ENCODE measurements at places on chromosomes 2 and 18.
A peak's percentile ranks its signal among the peaks of the same experiment; 100 is the strongest.

DNA sequence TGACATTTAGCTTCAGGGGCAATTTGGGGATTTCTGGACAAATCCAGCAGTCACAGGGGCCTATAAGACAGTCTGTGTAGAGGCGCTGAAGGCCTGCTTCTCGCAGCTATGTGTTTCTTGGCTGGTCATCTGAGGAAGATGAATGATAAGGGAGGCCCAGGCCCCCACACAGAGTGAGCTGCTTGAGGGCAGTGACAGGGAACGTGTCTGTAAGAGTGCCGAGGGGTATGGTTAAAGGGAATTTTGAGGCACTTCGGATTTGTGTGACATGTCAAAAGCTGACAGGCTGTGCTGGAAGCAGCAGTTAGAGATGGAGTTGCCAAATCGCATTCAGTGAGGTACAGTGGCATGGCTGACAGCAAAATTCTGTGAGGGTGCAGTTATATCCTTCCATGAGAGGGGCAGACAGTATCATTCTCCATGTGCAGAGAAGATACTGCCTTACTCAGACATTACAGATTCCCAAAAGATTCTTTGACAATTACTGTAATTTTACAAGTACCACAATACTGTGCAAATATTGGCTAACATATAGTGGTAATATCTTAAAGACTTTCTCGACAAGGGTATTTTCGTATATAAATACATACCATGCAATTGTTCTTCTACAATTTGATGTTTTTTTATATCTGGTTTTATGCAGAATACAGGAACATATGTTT lies 74.0 kb downstream of the CERS6 start:
- no peak for DNase-seq

DNA sequence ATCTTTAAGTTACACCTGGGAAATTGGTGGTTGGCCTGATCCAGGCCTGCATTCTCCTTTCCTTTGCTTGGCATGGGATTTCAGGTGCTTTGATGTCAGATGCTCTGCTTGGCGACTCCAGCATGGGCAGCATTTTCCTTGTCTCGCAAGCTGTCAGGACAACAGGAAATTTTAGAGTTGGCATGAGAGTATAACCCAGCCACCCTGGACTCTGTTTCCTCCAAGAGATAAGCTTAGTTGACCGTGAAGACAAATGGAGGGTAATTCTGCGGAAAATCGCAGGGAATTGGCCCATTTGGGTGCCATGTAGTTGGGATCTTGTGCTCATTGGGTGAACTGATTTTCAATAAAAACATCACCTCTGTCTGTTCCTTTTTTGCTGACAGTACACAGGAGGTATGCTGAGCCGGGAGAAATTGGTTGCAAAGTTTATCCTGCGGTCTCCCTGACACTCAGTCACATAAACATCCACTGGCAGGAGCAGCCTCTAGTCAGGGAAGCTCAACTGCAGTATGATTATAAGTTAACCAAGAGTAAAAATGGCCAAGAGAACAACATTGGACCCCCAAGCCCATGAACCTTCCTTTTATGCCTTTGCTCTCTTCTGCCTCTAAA lies 409.9 kb downstream of the SETBP1 start:
- no peak for DNase-seq

- DNase-seq = peak; percentile 77
These were observed 231.3 kb upstream of the TANK start for GRCh38 chr2:160928854-160929301.

DNA sequence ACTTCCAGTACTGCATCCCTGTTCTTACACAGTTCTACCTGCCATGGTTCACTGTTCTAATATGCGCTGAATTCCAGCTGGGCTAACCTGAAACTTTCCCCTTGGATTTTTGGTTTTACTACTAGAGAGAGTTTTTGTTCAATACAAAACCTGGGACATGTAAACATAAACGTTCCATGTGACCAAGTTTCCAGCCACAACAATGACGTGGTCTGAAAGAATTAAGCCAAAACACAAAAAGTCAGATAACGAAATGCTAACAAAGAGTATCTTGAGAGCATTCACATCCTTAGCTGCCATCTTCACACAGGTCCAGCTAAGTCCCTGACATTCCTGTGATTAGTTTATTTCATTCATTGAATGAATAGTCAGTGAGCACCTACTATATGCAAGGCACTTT lies 467.0 kb upstream of the PKDCC start:
- no peak for DNase-seq

- DNase-seq = peak; percentile 74
These were observed 4.3 kb downstream of the COL3A1 start for GRCh38 chr2:188978291-188979081.

GRCh38 chr2:219726916-219727315 lies 99.5 kb downstream of the SLC4A3 start:
- no peak for DNase-seq

GRCh38 chr2:125169022-125169763 lies 1144.1 kb downstream of the CNTNAP5 start:
- peak; percentile 3 for DNase-seq

DNA sequence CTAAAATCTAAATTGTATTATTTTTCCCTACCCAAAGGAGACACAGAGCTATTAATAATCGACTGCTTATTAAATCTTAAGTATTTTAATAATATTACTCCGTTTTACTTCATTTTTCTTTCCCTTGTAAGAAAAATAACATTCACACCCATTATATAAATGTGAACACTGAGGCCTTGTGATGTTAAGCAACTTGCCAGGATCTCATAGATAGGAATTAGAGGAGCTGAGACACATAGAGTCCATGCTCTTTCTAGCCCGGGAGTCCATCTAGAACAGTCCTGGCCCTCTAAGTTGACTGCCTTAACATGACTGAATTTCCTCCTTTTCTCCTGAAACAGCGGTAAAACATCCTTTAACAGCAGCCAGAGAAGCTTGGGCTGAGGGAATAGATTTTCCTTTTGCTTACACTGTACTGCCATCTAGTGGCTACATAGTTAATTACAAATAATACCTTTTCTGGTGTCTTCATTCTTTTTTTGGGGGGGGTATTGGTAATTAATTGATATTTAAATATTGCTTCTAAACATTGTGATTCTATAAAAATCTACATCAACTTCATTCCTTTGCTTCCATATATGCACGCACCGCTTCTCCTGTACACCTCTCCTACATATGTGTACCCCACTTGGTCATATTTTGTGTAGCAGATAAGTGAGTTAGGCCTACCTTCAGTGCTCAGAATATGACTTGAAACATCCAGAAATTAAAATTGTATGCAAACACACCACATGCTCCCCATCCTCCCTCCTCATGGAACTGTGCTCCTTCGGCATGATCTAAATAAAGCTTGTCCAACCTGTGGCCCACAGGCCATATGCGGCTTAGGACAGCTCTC lies 125.8 kb upstream of the HNMT start:
- peak; percentile 21 for DNase-seq

GRCh38 chr2:165205865-165206264 lies 2.0 kb upstream of the SCN3A start:
- DNase-seq = no peak

DNA sequence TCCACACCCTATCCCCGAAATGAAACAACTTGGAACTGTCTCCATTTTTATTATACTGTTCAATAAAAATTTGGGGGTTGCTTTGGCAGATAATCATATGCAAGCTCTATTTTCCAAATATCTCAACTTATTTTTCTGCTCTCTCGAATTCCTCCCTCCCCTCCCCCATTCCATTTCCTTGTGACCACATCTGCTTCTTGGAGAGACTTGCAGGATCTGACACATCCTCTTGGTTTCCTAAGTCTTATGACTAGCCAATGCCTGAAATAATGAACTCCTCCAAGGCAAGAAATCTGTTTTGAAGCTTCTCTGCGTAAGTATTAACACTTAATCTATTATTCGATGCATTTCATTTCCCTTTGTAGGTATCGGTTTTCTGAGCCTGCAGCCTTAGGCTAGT lies 16.1 kb downstream of the TGIF1 start:
- peak; percentile 87 for DNase-seq

DNA sequence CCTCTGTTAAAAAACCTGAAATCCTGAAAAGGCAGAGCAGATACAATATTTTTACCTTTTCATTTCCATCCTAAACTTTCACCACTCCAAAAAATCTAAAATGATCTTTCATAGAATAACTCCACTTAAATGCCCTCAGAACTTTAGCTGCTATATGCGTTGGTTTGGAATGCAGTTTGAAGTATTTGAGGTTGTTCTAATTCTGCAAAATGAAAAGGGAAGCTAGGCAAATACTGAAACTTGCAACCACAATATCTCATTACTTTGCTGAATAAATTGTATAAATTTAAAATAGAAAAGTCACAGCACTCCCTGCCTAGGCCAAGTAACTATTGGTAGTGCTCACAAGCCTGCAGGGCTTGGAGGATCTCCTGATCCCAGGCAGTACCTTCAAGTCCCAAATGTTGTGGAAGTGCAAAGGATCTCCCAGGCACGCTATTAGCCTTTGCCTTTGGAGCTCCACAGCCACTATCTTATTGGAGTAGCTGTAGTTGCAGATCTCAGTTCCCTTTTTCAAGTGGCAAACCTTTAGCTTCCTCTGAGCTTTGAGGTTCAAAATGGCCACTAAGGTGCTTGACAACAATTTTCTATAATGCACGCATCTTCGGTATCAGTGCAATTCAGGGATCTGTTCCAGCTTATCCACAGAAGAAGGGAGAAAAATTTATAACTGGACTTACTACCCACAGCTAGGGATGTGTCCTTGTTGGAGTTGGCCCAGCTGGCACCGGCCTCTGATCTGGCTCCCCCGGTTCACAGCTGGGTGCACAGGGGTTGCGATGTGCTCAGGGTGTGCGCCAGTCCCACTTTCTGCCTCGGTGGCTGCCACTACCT lies 43.4 kb upstream of the ANKRD62 start:
- no peak for DNase-seq

- no peak for DNase-seq
These were observed 182.4 kb upstream of the TANK start for GRCh38 chr2:160977854-160978253.

- no peak for DNase-seq
These were observed 15.2 kb upstream of the SLC8A1 start for GRCh38 chr2:40466935-40467572.

GRCh38 chr2:161041356-161041755 lies 118.9 kb upstream of the TANK start:
- DNase-seq = no peak

GRCh38 chr2:84908948-84909713 lies 3.7 kb downstream of the TMSB10 start:
- DNase-seq = no peak

GRCh38 chr18:58565021-58565420 lies 63.9 kb downstream of the ALPK2 start:
- DNase-seq = no peak

GRCh38 chr2:52264488-52264887 lies 1232.6 kb upstream of the NRXN1 start:
- DNase-seq = no peak

- no peak for DNase-seq
These were observed 47.9 kb downstream of the SH3RF3 start for GRCh38 chr2:109176928-109177327.

DNA sequence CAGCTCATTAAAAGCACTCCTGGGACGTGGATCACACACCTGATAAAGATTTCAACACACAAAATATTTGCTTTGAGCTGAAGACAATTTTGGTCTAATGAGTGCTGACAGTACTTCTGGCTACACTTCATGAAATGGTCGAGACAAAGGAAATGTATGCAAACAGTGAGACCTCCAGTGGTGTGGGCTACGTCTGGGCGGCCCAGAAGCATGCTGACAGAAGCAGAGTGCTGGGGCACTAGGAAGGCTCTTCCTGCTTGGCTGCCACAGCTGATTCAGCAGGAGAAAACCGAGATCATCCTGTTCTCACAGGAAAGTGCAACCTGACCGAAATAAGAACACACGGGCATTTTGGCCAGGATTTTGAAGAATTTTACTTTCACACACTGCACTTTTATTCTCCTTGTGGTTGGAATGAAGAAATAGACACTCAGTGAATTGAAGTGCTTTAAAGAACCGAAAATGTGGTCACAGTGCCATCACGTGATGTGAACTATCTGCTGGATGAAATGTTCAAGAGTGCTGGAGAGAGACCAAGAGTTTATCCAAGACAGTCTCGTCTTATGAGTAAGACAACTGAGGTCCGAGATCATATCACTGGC lies 149.5 kb downstream of the CCBE1 start:
- peak; percentile 75 for DNase-seq

DNA sequence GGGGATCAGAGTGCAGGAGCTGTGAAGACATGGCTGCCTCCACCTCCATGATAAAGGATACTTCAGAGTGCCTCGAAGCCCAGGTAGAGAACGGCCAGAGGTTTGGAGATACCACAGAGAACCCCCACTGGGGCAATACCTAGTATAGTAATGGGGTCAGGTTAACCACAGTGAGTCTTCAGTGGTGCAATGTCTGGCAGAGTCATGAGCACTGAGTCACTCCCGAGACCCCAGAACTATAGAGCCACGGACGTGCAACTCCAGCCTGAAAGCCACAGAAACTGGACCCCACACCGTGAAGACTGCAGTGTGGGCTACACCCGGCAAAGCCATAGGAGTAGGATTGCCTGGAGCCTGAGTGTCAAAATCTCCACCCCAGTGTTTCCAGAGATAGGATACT lies 746.6 kb downstream of the CBLN2 start:
- DNase-seq = no peak

- no peak for DNase-seq
These were observed 135.1 kb upstream of the GPC1 start for GRCh38 chr2:240300261-240300821.

DNA sequence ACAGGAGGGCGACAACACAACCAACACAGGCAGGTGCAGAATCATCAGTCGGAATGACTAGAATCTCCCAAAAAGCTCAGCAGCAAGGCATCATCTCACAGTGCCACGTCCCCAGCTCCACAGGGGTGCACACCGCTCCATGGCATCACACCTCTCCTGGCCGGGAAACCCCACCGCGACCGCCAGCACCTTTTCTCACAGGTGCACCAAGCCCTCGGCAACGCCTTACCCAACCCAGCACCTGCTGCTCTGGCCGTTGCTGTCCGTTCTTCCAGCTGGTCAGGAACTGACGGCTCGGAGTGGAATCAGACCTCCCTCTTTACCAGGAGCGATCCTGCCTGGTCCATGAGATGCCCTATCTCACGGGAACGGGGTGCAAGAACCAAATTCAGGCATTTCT lies 61.3 kb downstream of the ZNF516 start:
- DNase-seq = no peak

- peak; percentile 78 for DNase-seq
These were observed 149.6 kb upstream of the APCDD1 start for GRCh38 chr18:10304853-10305252.
